IPS DF 6.9 (cell line): ENCODE measurements at places on chromosomes 5 and 9.

GRCh38 chr5:149007174-149007573 lies 55.7 kb downstream of the SH3TC2 start:
- DNase-seq = no peak

DNA sequence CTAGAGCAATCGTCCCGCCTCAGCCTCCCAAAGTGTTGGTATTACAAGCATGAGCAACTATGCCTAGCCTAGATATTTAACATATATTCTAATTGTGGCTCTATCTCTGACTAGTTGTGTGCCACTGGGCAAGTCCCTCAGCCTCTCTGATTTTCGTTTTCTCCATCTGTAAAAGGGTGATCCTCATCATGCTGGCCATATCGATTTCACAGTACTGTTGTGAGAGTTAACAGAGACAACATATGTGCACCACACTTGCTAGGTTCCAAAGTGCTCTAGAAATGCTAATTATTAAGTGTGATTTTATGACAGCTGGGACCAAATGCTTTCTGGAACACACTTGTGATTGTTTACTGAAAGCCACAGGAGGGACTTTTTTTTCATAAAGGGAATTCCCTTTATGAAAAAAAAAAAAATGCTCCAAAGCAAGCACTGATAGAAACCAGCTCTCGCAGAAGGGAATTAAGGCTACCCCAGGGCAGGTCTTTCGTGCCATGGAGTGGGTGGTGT lies 78.5 kb upstream of the EPB41L4B start:
- DNase-seq = no peak

DNA sequence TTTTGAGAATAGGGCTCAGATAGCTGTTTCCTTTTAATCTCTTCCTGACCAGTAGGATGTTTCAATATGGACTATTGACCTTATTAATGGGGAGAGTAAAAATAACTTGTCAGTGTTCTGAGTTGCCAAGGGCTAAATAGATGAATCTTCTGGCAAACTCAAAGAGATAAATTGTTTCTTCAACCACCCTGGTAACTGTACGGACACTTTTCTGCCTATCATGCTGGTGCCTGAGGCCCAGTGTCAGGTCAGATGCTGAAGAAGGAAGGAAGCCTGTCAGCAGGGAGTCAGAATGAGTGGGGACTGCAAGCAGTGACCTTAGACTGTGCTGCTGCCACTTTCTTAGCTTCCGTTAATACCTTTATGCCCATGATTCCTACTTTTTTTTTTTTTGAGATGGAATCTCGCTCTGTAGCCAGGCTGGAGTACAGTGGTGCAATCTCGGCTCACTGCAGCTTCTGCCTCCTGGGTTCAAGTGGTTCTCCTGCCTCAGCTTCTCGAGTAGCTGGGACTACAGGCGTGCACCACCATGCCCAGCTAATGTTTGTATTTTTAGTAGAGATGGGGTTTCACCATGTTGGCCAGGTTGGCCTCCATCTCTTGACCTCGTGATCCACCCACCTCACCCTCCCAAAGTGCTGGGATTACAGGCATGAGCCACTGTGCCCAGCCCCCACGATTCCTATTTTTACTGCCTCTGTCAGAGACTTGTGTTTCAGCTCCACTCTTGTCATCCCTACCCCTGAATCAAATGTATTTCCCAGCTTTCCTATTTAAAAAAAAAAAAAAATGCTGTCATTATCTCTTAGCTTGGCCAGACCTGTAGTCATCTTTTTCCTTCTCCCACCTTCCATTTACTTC lies 33.7 kb downstream of the TGFBR1 start:
- no peak for DNase-seq

GRCh38 chr5:35853631-35854030 lies 3.1 kb upstream of the IL7R start:
- no peak for DNase-seq

DNA sequence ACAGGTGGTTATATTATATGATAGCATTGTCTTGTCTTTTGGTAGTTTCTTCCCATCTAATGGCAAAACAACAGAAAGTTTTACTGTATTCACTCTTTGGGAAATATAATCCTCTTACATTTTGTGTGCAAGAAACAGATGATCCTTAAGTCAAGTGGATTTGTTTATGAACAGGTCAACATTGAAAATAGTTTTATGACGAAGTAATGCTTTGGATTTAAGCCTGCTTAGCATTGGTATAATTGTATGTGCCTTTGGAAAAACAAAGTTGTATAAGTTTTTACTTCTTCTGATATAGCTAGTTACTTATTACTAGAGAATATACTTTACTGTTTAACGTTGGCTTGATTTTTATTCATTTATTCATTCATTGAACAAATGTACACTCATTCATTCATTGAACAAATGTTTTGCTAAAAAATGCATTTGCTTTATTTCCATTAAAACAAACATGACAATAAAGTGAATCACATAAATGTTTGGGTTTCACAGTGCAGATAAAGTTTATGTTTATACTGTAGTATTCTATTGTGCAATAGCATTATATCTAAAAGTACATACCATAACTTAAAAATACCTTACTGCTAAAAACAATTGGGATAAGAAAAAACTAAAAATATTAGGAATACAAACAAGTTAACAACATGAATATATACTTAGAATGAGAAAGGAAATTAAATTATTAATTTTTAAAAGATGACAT lies 12.3 kb downstream of the SGCD start:
- no peak for DNase-seq

DNA sequence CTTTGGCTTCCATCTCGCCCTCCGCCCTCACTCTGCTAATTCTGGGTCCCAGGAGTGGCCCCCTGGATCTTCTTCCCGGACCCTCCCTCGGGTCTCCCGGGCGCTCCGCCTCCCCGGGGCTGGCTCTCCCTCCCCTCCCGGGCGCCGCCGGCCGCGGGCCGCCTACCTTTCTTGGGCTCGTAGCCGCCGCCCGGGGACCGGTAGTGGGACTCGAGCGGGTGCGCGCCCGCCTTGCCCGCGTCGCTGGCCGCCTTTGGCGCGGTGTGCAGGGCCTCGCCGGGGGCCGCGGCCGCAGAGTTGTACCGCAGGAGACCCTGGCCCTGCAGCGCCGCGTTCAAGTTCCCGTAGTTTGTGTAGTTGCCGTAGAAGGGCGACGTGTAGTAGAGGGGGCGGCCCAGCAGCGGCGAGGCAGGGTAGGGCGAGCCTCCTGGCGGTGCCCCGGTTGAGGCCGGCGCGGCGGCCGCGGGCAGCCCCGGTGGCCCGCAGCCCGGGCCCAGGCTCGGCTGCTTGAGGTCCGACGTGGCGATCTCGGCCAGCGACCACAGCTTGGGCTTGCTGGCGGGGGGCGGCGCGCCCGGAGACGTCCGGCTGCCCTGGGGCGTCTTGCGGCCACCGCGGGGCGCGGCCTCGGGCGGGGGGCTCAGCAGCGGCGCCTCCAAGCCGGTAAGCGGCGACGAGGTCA lies 3.2 kb downstream of the IRX2 start:
- no peak for DNase-seq

DNA sequence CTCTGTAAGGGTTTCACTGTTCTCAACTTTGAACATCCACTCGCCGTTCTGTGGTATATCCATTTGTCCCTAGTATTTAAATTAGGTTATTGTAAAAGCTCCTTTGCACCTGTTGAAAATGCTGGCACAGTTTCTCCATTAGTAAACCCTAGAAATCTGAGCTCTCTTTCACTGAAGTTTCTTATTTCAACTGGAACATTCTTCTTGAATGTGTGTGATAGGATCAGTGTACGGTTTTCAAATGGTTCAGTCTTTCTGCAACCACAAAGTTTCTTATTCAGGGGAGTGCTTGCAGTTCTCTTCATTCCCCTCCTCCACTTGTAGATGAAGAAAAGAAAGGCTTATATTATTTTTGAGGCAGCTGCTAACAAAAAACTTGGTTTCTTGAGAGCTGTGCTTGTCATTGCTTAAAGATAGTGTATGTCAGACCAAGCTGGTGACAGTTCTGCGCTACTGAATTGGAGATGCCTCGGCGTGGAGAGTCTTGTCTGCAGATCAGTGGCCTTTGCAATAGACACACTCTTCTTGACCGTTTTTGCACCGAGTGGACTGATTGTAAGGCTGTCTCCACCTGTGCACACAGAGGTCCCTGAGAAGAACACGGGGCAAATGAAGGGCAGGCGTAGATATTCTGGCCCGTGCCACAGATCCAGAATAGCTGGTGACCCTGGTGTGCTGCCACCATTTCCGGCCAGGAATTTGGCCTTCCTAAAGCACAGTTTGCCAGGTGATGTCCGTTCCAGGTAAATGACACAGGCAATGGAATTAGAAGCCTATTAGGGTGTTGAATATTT lies 102.2 kb downstream of the TRIO start:
- DNase-seq = no peak

DNA sequence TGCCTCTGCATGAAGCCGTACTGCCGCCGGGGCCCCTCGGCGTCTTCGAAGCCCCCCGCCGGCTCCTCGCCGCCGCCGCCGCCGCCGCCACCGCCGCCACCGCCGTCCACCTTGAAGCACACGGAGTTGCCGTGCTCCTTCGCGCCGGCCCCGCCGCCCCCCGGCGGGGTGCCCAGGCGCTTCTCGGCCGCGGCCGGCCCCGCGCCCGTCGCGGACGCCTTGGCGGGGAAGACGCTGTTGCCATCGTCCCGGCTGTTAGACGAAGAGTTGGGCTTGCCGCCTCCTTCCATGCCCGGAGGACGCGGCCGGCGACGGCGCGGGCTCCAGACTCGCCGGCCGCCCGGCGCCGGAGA lies 400 bp downstream of the HCN1 start:
- no peak for DNase-seq

DNA sequence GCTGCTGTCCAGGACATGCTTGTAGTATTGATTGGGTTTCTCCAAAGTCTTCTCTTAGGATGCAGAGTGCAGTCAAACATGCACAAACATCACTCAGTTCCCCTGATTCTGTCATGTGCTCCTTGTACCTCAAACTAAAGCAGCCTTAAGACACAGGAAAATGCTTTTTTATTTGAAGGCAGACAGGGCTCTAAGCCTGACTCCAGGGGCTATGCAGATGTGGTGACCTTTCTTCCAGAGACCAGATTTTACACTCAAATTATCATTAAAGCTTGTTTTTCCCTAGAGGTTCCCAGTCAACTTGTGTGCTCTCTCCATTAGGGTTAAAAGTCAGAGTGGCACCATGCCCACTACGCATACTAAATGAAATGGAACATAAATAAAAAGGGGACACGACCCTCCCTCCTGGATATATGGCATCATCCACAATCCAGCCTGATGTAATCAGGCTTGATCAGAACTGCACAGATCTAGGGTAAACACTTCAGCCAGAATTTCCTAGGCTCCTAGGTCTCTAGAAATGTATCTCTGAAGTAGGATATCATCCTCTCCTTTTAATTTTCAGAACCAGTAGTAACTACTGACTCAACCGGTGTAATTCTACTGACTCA lies 771.1 kb downstream of the NR2F1-AS1 start:
- no peak for DNase-seq

DNA sequence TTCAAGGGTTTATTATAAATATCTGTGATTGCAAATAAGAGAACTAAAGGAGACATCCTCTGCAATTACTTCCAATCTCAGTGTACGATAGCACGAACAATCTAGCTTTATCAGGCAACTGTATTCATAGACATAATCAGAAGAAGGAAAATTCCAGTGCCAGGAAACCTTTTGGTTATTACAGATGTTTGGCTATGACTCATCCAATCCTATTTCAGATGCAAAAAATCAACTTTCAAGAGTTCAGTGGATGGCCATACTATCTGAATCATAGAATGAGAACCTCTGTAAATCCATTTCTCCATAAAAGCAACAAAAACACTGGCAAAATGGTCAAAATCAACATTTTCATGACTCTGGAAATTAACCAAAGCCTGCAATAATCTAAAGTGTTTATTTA lies 37.9 kb downstream of the GAS1 start:
- DNase-seq = no peak

DNA sequence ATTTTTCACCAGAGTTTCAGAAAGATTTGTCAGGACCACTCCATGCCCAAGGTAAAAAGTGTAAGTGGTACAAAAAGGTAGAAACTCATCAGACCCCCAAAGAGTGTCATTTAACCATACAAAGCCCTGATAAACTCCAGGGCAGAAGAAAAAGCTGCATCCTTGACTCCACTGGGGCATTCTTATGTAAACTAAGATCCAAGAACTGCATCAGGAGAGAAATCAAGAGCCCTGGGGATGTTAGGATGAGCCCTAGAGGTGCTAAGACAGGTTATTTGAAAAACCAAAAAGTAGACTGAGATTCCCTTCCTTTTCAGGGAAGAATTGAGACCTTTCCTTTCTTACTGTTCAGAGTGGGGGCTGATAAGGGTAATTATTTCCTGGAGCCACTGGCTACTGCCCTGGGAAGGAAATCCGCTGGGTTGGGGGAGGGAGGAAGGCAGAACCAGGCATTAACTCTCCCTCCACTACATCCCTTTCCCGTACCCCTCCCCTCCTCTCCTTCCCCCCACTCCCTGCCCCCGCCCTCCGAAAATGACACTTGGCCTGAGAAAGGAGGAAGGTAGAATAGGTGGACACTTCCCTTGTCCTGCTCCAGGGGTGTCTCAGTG lies 54.7 kb downstream of the FXN start:
- no peak for DNase-seq

DNA sequence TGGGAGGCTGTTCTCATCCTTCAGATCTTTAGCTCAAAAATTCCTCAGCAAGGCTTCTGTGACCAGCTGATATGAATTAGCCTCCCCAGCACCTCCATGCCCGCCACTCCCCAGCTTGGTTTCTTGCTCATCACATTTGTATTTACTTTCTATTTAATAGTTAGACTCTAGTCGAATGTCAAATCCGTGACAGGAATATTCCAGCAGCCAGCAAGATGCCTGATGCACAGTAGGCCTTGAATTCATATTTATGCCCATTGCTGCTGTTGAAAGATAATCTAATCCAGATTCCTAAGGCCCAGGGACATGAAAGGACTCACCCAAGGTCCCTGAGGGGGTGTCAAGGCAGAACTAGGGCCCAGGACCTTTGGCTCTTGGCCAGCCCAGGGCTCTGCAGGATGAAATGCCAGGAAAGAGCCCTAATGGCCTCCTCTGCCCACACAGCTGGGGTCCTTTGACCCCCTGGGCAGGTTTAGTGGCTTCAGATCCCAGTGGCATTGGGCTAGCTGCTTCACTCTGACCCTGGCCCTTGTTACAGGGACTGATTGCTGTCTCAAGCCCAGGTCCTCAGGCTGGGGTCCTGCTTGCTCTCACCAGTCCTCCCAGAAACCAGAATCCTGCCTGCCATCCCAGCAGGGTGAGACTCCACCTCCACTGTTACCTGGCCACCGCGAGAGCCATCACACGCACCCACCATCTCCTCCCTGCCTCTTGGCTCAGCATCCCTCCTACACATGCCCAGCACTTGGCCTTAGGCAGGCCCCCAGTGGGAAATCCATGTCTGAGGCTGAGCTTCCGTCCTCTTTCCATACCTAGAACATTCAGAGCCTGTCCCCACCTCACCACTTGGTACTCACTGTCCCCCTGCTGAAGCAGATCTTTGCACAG lies 7.3 kb downstream of the CSF1R start:
- no peak for DNase-seq

- DNase-seq = no peak
Observed at GRCh38 chr5:151253605-151253950, 593 bp downstream of the GM2A start.

GRCh38 chr5:171226864-171227263 lies 82.2 kb upstream of the TLX3 start:
- DNase-seq = no peak

- DNase-seq = peak; percentile 1
Observed at GRCh38 chr9:86246752-86247161, 12.7 kb downstream of the C9orf153 start.

- DNase-seq = no peak
Observed at GRCh38 chr9:99253772-99254431, 31.8 kb downstream of the SEC61B start.

GRCh38 chr5:73178265-73178664 lies 5.3 kb downstream of the TMEM174 start:
- DNase-seq = no peak

- no peak for DNase-seq
Observed at GRCh38 chr9:354453-354852, 139.8 kb downstream of the DOCK8 start.
